Activated naive CD8-positive, alpha-beta T cell treated with anti-CD3 and anti-CD28 coated beads, Interleukin-2, amount 50 U/mL, for 16 hours (primary cell): ENCODE measurements at places on chromosomes 13 and 19.

GRCh38 chr19:34639491-34640085 lies 37.4 kb downstream of the SCGB2B2 start:
- DNase-seq, result peak; percentile 21

DNA sequence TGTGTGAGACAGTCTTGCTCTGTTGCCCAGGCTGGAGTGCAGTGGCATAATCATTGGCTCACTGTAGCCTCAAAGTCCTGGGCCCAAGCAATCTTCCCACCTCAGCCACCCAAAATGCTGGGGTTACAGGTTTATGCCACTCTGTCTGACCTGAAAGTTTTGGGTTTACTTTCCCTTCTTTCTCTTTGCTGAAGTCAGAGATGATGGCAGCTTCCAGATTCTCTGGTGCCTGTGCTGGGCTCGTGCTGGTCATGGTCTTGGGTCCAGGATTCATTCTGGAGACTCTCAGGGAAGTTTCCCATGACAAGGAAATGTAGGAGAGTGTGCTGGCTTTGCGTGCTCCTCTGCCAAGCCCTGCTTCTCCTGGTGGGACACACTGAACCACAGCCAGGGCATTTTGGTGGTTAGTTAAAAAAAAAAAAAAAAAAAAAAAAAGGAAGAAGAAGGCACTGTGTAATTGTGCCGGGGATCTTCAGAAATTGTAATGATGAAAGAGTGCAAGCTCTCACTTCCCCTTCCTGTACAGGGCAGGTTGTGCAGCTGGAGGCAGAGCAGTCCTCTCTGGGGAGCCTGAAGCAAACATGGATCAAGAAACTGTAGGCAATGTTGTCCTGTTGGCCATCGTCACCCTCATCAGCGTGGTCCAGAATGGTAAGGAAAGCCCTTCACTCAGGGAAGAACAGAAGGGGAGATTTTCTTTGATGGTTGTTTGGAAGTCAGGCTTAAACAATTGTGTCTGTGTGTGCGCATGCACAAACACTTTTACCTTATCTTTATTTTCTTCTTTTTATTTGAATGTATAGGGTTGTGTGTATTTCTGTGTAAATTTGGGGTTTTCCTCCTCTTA lies at the start of gene ALOX5AP:
Gene ALOX5AP (plus strand): TSS at position 519 of the 847 bp plus-strand sequence. CDS start 63 bp downstream, at position 582.
- DNase-seq, result no peak

DNA sequence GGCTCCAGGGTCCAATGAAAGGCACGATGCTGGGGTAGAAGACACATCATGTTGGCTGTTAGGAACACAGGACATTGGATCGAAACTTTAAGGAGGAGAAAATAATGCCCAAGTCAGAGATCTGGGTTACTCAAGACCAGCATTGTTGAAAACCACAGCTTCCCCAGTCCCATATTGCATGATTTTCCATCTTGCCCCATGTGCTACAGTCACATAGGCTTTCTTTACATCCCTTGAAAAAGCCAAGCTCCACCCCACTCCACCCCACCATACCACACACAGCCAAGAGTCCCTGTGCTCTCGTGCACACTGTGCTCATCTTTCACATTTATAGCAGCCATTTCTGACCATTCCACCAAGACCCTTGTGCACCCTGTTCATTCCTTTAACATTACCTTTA lies 636.2 kb downstream of the DIAPH3 start:
- no peak for DNase-seq

DNA sequence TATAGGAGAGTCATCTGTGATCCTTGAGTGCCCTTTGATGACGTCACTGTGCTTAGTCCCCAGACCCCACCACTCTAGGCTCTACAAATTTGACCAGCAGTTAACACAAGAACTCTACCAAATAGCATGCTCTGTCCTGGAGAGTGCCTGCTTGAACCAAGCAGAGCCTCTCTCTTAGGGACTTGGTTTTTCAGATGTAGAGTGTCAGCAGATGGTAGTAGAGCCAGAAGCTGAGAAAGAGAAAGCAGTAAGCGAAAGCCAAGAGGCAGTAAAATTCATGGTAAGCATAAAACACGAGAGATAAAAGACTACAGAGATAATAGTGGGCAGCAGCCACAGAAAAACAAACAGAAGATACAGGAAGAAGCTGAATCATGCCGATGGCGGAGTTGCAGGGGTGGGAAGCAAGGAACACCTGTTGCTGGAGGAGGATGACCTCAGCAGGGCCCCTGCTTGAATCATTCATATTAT lies 193.3 kb downstream of the SLC7A1 start:
- DNase-seq, result no peak

GRCh38 chr13:112702986-112703379 lies 13.1 kb downstream of the ATP11A start:
- no peak for DNase-seq

- no peak for DNase-seq
Observed at GRCh38 chr13:102721800-102722231, 27.0 kb upstream of the METTL21C start.

DNA sequence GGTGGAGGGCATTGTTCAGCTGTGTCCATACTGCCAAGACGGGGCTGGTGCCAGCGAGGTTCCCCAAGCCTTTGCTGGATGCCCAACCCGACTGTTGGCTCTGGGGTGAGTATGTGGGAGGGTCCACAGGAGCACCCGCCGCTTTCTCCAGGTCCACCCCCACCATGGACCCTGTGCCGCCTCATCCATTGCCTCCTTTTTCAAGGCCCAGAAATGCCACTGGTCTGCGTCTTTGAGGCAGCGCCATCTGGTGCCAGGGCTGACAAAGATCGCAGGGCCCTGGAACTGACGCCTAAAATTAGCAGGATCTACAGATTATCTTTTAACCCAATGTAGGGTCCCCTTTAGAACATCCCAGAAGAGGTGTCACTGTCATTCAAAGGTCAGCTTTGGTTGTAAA lies 34.6 kb downstream of the NFIX start:
- no peak for DNase-seq

GRCh38 chr13:112721198-112722104 lies 31.6 kb downstream of the ATP11A start:
- DNase-seq, result no peak

DNA sequence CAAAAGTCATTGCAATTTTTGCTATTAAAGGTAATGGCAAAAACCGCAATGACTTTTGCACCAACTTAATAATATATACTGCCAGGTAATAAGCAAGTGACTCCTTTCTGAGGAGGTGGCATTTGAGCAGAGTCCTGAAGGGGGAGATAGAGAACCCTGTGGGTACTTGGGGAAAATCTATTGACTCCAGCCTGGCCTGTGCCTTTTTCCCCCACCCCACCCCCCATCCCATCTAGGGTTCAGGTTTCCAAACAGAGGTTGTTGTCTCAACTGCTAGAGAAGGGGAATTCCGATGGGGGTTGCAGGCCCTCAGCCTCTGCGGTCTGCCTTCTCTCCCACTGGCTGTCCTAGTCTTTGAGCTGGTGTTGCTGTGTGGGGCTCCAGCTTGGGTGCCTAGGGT lies 11.5 kb downstream of the S1PR2 start:
- no peak for DNase-seq

GRCh38 chr19:35904311-35905068 lies 2.2 kb downstream of the HCST start:
- DNase-seq, result no peak

GRCh38 chr19:50994129-50994528 lies 7.3 kb downstream of the KLK8 start:
- DNase-seq, result no peak

GRCh38 chr19:11722414-11722813 lies 16.3 kb downstream of the ZNF823 start:
- DNase-seq, result no peak

GRCh38 chr19:46460981-46461380 lies 10.4 kb downstream of the PNMA8A start:
- no peak for DNase-seq

DNA sequence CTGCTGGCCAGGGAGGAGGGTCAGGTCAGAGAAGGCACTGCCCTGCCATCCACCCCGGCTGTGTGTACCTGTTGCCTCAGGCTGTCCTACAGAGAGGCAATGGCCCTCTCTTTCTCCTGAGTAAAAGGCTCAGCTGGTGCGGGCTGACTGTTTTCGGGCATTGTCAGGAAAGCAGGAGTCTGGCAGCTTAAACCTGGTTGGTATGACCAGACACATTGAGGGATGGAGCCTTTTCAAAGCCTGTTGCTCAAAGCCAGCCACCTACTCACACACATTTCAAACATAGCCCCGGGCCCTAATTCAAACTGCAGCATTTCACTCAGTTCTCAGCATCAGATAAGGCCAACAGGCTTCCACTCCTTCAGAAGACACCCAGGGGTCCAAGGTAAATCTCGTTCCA lies 61.8 kb upstream of the PDX1 start:
- no peak for DNase-seq

DNA sequence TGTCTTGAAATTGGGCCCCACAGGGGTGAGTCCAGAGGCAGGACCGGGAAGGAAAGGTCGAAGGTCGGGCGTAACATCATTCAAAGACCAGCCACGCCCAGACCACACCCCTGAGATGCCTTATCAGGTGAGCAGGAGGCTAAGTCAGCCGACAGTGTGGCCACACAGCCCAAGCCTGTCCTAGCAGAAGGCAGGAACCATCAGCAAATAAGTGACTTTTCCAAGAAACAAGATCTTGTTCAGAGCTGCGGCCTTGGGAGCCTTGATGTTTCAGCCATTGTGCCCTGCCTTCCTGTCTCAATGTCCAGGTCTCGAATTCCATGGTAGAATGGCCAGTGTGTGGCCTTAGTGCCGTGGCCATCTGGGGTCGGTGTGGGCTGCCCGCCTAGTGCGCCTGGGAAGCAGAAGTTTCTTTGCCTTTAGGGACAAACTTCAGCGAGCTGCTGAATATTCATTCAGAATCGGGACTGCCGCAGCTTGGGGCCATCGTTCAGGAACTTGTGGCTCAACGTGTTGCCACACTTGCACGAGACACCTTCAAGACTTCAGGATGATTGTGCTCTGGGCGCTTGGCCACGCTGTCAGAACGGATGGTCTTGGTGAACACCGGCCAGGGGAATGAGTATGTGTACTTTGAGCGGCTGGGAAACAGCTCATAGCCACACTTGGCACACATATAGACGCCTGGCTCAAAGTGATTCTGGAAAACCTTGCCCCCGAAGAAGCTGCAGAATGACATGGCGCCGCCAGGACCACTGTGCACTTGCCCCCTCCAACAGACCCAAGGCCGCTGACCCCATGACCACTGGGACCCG lies 6.1 kb upstream of the IFNL4 start:
- DNase-seq, result no peak

GRCh38 chr19:51873097-51873496 lies 14.7 kb downstream of the ZNF577 start:
- DNase-seq, result no peak

DNA sequence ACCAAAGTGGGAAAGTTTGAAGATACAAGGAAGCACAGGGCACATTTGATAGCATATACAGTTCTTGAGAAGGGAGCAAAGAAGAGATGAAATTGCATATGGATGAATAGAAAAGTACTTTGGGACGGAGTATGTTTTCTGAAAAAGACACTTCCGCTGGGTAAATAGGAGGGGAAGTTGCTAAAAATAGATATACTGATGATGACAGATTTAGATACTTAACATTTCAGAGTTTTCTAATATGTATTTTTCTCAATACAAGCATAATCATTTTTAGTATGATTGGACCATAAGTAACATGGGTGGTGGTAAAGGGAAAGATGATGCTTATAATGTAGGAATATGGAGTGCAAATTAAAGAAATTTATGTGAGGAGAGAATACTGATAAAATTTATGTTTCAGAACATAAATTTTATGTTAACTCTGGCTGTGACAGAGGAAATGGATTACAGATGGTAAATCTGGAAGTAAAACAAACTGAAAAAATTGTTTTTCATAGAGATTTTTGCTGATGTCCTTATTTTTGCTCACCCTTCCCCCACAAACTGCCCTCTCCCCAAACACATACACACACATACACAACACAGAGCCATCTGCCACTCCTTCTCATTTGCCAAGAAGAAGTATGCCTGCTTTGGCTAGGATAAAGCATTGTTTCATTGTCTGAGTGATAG lies 583.9 kb upstream of the MIR17HG start:
- DNase-seq, result no peak

GRCh38 chr19:3984908-3985642 lies at the start of gene EEF2:
Gene EEF2 (minus strand): TSS chr19:3985463. CDS start chr19:3985380, 83 bp downstream.
- DNase-seq, result peak; percentile 77

DNA sequence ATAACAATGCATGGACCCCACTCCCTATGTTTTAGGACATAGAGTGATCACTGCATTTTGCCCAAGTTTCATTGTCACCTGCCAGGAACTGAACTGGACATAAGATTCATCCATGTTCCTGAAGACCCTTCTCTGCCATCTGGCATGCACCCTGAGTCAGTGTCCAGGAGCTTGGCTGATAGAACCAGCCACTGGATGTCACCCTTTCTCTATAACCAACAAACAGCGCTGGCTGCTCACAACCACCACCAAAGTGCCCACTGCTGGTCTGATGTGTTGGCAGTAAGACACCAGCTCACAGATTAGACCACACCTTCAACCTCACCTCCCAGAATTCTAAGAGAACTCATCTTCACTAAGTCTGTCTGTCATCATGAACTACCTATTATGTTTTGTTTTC lies 333.4 kb downstream of the ITGBL1 start:
- DNase-seq, result no peak

GRCh38 chr19:15587663-15588062 lies 27.4 kb upstream of the CYP4F8 start:
- no peak for DNase-seq

- no peak for DNase-seq
Observed at GRCh38 chr13:97986835-97987234, 33.4 kb downstream of the IPO5 start.

DNA sequence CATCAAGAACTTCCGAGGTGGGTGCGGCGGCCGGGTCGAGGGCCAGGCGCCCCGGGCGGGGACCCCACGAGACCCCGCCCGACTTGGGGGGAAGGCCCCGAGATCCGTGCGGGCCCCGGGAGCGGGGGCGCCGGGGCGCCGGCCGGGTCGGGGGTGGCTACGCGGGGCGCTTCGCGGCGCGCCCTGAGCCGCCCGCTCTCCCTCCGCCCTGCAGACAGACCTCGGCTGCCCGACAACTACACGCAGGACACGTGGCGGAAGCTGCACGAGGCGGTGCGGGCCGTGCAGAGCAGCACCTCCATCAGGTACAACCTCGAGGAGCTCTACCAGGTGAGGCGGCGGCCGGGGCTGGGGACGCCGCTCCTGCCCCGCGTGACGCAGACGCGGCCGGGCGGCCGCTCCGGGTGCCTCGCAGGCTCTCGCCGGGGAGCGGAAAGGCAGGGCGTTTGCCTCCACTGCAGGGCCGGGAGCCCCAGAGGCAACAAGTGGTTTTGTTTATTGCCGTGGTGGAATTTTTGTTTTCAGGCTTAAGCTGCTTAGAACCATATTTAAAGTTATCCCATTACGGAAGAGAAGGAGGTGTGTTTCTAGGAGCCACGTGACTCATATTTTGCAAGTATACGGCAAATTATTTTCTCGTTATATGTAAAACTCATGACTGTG lies 477 bp downstream of the CUL4A start:
- DNase-seq, result peak; percentile 46

- DNase-seq, result no peak
Observed at GRCh38 chr13:101757446-101758039, 305.1 kb downstream of the ITGBL1 start.
